Activated T-helper 1 cell treated with anti-CD3 and anti-CD28 coated beads, Interleukin-2, amount 50 U/mL, for 16 hours (primary cell): ENCODE measurements at places on chromosomes 6 and 20.
A peak's percentile ranks its signal among the peaks of the same experiment; 100 is the strongest.

GRCh38 chr6:1297746-1298145 is 14.2 kb upstream of the FOXQ1 start:
- DNase-seq, result no peak

- DNase-seq, result peak; percentile 12
Observed at GRCh38 chr6:43924222-43924702, 154.3 kb downstream of the VEGFA start.

DNA sequence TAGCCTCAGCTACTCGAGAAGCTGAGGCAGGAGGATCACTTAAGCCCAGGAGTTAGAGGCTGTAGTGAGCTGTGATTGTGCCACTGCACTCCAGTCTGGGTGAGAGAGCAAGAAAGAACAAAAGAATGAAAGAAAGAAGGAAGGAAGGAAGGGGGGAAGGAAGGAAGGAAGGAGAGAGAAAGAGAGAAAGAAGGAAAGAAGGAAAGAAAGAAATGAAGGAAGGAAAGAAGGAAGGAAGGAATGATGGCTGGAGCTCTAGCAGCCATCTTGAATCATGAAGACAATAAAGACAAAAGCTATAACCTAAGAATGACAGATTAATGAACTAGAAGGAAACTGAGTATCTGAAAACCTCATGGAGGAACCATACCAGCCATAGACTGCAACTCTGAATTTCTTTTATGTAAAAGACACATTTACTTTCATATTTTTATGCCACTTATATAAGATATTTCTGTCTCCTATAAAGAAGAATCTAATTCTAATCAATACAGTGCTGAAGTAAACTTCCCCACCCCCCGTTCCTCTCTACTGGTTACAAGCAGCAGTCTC is 522.3 kb upstream of the JARID2 start:
- DNase-seq, result no peak

- no peak for DNase-seq
Observed at GRCh38 chr20:13424174-13424833, 203.2 kb downstream of the ISM1 start.
